Activated CD4-positive, alpha-beta T cell treated with anti-CD3 and anti-CD28 coated beads for 36 hours (primary cell): ENCODE measurements at places on chromosomes 11 and 22.

GRCh38 chr11:69037074-69037473 lies 11.7 kb upstream of the TPCN2 start:
- DNase-seq = no peak

- DNase-seq = no peak
These were observed 23.3 kb upstream of the TMEM191C start for GRCh38 chr22:21443735-21444421.

DNA sequence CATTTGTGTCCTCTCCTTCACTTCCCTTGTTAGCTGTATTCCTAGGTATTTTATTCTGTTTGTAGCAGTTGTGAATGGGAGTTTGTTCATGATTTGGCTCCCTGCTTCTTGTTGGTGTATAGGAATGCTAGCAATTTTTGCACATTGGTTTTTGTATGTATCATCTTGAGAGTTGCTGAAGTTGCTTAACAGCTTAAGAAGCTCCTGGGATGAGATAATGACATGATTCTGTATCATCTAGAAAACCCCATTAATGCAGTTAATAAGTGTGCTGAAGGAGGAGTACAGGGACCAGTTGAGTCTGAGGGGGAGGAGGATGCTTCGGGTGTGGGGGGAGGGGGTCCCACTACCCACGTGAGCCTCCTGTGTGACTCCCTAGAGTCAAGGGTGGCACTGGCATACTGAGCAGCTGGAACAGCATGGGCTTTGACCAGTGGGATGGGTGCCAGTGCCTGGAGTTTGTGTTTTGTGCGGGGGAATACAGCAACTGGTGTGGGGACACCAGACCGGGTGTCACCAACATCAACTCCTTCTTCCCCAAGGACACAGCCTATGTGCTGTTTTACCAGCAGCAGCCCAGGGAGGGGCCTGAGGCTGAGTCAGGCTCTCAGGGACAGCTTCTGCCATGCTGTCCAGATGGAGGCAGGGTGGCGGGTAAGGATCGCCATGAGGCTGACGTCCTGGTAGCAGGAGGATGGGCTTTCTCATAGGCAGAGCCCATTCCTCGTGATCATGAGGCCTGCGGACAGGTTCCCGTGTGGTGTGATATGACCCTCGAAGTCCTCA lies 24.1 kb downstream of the USP35 start:
- no peak for DNase-seq

- no peak for DNase-seq
These were observed 62.0 kb upstream of the UCP3 start for GRCh38 chr11:74070723-74071492.

DNA sequence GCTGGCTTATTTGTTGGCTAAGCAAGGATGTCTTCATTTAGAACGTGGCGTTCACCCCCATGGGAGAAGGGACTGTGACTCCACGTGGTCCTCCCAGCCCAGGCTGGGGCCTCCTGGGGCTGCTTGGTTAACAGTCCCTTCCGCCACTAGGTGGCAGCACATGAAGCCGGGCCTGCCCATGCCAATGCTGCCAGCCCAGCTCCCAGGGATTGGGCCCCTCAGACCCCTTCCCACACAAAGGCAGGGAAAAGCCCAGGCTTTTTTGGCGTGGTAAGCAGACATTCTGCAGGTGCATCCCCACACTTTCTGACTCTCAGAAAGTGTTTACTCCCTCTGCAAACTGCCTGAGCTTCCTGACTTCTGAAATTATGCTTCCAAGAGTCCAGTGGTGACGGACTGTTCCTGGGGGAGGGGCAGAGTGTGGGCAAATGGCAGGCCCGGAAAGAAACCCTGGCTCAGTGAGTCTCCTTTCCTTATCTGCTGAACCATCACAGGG lies 3.1 kb downstream of the CBX6 start:
- DNase-seq = peak; percentile 91

DNA sequence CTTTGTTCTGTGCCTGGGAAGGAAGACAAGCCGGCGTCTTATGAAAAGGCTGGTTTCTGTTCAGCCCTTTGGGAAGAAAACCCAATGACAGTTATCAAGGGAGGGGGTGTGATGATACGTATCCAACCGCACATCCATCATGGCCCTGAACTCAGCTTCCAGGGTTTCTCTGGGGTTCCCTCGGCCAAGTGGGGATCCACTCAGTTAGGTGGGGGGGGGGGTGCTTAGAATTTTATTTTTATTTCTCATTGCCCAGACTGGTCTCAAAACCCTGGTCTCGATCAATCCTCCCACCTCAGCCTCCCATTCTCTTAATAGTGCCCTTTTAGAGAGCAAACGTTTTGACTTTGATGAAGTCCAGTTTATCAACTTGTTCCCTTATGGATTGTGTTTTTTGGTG lies 25.7 kb downstream of the KCNQ1 start:
- DNase-seq = no peak

DNA sequence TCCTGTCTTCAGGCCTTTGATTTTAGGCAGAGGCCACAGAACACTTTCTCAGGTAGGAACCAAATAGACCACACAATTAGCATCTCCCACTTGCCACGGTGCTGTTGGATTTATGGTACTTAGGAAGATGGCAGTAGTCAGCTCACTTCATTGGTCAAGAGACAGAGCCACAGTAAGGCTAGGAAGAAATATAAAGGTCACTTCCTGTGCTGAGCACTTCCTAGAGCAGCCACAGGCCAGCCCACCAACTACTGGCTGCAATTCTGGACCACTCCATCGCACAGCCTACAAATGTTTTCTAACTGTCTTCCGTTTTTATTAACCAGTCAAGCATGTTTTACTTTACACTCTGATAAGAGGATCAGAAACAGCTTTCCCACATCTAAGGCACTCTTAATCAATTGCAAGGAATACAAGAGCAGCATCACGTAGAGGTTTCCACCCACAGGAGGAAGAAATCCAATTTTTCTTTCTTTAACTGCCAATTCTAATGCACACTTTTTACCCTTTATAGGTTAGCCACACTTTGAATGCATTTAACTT lies 54.7 kb downstream of the ABTB2 start:
- no peak for DNase-seq

GRCh38 chr11:8693010-8693551 lies 10.5 kb downstream of the RPL27A start:
- DNase-seq = no peak

- DNase-seq = no peak
These were observed 193.5 kb downstream of the BRD1 start for GRCh38 chr22:49634006-49634772.

GRCh38 chr11:59552844-59553243 lies 41.5 kb downstream of the OR4D9 start:
- no peak for DNase-seq

DNA sequence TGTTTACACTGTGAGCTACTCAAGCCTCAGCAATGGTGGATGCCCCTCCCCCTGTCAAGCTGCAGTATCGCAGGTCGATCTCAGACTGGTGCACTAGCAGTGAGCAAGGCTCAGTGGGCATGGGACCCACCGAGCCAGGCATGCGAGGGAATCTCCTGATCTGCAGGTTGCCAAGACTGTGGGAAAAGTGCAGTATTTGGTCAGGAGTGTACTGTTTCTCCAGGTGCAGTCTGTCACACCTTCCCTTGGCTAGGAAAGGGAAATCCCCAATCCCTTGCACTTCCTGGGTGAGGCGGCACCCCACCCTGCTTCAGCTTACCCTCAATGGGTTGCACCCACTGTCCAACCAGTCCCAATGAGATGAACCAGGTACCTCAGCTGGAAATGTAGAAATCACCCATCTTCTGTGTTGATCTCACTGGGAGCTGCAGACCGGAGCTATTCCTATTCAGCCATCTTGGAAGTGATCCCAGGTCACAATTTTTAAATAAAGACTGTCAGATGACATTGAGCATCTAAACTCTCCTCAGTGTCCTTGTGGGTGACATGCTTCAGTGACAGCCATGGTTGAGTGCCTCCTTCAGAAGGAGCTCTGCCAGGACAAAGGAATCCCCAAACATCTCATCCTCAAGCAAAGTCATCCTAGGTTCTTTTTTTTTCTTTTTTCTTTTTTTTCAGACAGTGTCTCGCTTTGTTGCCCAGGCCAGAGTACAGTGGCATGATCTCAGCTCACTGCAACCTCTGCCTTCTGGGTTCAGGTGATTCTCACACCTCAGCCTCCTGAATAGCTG lies 10.8 kb downstream of the SLC22A24 start:
- no peak for DNase-seq

GRCh38 chr11:7422544-7423331 lies 62.6 kb upstream of the OLFML1 start:
- DNase-seq = no peak

- no peak for DNase-seq
These were observed 1073.3 kb downstream of the TBC1D22A start for GRCh38 chr22:47835726-47836125.

DNA sequence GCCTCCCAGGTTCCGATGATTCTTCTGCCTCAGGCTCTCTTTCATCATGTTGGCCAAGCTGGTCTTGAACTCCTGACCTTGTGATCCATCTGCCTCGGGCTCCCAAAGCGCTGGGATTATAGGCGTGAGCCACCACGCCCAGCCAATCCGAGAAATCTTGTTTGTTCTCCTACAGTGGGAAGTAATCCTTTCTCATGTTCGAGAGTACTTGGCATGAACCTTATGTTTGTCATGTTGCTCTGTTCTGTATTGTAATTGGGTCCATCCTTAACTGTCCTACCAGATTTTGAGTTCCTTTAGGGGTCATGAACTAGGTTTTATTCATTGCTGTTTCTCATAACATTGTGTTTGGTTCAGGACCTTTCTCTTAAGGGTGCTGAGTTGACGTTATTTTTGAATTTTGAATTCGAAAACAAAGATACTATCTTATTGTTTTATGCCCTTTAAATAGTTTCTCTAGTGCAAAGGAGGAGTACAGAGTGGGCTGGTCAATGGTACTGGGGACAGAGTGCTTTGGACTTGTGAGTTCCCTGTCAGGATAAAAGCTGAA lies 113.4 kb upstream of the RRM1 start:
- DNase-seq = no peak

- DNase-seq = no peak
These were observed 12.2 kb downstream of the MRGPRF start for GRCh38 chr11:69000831-69001242.

DNA sequence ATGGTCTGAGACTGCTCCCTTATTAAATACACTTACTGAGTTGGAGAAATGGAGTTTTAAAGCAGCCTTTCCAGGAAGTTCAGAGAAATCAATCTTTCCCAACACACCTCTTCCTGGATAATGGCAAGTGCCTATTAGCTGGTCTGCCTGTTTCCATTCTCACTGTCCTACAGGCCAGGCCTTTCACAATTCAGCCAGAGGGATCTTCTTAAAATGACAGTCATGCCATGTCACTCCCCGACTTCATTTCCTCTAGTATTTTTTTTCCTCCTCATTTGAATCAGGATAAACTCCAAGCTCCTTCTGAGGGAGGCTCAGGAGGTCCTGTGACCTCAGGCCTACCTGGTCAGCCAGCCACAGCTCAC lies 62.6 kb downstream of the FDX1 start:
- no peak for DNase-seq

GRCh38 chr11:118206391-118207031 lies 18.3 kb downstream of the JAML start:
- DNase-seq = no peak

DNA sequence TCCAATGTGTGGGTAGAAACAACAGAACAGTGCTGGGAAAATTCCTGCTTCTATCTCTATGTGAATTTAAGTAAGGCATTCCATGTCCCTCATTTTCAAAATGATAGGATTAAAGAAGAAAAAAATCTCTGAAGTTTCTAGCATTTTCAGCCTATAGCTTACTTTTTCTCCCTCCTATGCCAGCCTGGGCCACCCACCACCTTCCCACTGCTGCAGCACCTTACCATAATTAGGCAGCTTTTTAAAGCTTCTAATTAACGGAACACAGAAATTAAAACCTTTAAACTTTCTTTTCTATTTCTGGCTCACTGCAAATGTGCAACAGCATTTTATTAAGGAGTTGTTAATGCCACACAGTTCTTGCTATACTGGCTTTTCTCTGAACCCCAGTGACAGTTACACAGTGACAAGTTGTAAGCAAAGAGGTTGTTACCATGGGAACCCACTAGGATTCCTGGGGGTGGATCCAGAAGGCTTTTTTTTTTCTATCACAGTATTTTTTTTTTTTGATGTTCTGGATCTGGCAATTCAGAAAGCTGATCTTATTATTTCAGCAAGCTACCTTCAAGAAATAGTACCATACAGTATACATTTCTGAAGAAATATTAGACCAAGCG lies 20.2 kb downstream of the CELF1 start:
- no peak for DNase-seq

DNA sequence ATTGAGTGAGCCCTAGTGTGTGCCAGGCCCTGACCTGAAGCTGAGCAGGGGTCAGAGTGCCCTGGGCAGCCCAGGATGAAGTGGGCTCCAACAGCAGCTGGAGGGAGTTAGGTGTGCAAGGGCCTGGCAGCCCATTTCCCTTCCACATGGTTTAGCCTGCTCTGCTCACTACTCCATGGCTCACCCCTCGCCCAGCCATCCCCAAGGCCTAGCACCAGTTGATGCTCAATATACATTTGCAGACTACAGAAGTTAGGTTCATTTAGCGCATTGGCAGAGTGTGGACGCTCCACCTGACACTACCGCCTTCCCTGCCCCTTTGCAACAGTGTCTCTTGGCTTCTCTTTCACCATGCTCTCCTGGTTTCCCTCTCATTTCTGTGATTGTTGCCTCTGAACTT lies 3.8 kb downstream of the ATG16L2 start:
- no peak for DNase-seq

DNA sequence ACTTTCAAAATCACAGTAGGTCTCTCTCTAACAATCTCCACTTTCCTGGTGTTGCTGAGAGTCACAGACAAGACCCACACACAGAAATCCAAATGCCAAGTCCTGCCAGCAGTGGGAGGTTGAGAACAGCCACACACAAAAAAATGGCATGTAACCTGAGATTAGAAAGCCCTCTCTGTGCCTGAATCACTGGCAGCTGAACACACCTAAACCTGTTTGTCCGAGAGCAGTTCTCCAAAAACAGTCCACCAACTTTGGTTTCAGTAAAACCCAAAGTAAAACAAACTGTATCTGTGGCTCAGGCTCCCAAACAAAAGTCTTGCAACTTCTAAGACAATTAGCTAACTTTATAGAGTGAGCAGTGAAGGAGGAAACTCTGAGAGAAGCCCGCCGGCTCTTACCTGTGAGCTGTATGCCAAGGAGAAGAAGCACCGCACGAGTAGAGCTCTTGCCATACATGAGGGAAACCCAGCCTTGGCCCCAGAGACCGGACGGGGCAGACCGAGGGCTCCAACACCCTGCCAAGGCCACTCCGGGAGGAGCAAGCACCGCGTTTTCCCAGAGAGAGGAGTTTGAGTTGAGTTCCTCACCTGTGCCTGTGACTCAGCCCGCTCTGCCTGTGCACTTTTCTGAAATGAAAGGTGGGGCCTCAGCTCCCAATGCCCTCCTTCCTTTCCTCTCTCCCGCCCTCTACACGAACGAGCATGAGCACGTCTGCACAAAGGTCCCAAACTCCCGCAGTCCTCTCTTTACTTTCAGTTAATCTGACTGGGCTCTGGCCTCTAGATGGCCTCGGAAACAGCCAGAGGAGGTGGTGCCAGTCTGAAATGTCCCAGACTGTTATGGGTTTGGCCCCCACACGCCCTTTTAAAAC lies at the start of gene MPZL2:
Gene MPZL2, minus strand, starts transcription at position 603 of the 874 bp plus-strand sequence. Its CDS starts 144 bp downstream, at position 459.
- DNase-seq = peak; percentile 67

DNA sequence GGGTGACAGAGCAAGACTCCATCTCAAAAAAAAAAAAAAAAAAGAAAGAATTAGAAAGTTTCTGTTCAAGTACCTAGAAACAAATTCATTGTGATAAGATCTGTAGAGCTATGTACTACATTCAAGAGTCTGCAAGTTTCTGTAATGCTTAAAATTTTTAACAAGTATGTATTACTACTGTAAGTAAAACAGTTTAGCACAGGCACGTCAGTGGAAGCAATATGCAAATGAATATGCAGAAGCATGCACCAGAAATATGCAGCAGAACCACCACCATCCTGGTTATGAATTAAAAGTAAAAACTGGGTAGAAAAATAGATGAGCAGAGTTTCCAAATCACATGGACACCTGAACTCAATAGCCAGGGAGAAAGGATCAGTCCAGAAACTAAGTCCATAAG lies 19.3 kb downstream of the SBF2 start:
- no peak for DNase-seq
